Nasal cavity respiratory epithelium epithelial cell of viscerocranial mucosa (primary cell): ENCODE measurements at places on chromosomes 3 and 15. TPM values are rescaled to one million over a fixed set of nuclear protein-coding genes. Genes with fewer than 3 reads are reported as not detected.

The MAP6D1 gene
- 0.68 and 2.3 TPM in 2 replicates for total RNA-seq

The ITIH3 gene
- total RNA-seq, result not detected in 2 replicates

The C2CD4B gene
- total RNA-seq, result under 0.01 and 0.28 TPM in 2 replicates

The FAM107A gene
- not detected in 2 replicates for total RNA-seq

The CHRNA5 gene
- total RNA-seq, result 1.9 and 2.1 TPM in 2 replicates

The DGKG gene
- 0.34 and 0.57 TPM in 2 replicates for total RNA-seq

The SI gene
- total RNA-seq, result not detected in 2 replicates

The SLC28A1 gene
- not detected in 2 replicates for total RNA-seq

The GREM1 gene
- under 0.01 and 0.07 TPM in 2 replicates for total RNA-seq

The GOLGA8M gene
- not detected in 2 replicates for total RNA-seq

The FOXB1 gene
- total RNA-seq, result not detected in 2 replicates
